ENCODE measurements at places on chromosomes 16 and 17. TPM values are rescaled to one million over a fixed set of nuclear protein-coding genes. Genes with fewer than 3 reads are reported as not detected.

GRCh38 chr17:71163121-71163812 lies 957.6 kb upstream of the SOX9 start:
- no peak for DNase-seq

CCDC144A gene
- 2.8 TPM for total RNA-seq

GRCh38 chr16:74997042-74997491 lies 1.8 kb upstream of the ZNRF1 start:
- DNase-seq = no peak

DNA sequence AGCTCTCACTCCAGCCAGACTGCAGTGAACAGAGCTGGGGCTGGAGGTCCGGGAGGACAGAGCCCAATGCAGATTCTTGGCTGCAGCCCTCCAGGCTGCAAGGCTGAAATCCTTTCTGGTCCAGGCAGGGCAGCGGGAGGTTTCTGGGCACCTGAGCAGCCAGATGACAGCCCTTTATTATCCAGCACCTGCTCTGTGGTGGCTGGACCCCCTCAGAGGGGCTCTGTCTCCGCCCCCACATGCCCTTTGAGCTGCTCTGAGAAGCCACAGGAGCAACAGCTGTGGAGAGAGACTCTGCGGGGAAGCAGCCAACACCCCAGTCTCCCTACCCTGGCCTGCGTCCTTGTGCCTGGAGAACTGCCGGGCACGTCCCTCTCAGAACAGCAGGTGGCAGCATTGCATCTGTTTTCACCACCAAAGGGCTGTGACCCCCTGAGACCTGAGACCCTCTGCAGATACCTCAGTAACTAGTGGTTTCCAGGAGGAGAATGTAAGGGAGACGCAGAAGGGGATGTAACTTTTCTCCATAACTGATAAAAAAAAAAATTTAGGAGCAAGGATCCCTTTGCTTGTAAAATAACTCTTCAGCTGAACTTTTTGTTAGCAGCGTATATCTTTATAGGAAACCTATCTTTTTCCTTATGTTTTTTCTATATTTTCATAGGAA lies 3.7 kb upstream of the CNP start:
- peak; percentile 65 for DNase-seq

Measured in omental fat pad (tissue), 4 donors.